ENCODE measurements at places on chromosomes 11 and 22.
A peak's percentile ranks its signal among the peaks of the same experiment; 100 is the strongest.

DNA sequence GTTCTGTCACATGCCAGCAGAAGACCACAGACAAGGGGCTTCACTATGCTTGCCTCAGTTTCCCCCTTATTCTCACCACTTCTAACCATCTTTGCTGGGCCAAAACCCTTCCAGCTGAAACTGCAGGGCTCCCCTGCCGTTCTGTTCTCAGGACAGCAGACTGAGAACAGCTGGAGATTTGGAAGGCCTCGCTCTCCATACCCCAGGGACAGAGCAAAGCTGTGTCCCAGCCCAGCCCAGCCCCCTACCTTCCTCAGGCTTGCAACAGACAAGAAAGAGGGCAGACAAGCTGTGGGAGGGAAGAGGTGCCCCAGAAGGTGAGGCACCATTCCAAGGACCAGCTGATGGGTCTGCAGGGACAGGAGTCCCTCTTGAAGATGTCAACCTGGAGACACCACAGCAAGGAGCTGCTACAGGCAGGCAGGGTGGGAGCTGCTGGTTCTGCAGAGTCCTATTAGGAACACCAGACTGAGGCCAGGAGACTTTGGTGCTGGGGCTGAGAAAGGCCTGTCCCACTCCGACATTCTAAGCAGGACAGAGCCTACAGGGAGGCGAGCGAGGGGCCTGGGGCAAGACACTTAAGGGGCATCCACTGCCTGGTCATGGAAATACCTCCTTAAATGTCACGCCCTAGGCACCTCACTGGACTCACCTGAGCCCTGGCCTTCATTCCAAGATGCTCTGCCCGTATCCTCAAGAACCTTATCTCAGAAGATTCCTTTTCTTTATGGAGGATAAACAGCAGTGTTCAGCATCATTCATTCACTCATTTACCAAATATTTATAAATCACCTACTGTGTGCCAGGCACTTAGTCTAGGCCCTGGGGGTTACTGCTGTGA, 6.9 kb downstream of the SCN2B start:
- DNase-seq = no peak

- DNase-seq = no peak
Observed at GRCh38 chr11:70586261-70587074, 188.1 kb downstream of the CTTN start.

- DNase-seq = no peak
Observed at GRCh38 chr22:48376936-48377712, 1450.5 kb downstream of the BRD1 start.

DNA sequence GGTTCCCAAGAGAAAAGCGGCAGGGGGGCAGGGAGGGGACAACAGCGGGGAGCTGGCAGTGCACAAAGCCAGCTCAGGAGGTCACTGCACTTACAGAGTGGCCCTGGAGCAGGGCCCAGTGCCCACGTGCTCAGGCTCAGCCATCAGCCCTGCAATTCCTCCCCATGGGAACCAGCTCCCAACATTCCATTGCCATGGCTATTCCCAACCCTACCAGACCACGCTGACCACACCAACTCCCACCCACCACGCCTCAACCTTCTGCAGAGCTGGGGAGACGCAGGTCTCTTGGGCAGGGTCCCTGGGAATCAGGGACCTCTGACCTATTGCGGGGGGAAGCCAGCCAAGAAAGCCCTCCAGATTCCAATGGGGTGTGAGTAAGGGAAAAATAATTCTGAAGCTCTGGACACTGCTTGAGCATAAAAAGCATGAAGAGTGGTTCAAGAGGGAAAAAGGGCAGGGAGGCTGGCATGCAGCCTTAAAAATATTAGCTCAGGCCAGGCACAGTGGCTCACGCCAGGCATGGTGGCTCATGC, 38.3 kb upstream of the TFIP11 start:
- peak; percentile 85 for DNase-seq

GRCh38 chr11:33651990-33652389, 48.6 kb downstream of the C11orf91 start:
- DNase-seq = peak; percentile 45

GRCh38 chr11:109401545-109401944, 20.4 kb upstream of the C11orf87 start:
- peak; percentile 53 for DNase-seq

GRCh38 chr22:40642316-40642715, 5.8 kb upstream of the MRTFA start:
- DNase-seq = no peak

DNA sequence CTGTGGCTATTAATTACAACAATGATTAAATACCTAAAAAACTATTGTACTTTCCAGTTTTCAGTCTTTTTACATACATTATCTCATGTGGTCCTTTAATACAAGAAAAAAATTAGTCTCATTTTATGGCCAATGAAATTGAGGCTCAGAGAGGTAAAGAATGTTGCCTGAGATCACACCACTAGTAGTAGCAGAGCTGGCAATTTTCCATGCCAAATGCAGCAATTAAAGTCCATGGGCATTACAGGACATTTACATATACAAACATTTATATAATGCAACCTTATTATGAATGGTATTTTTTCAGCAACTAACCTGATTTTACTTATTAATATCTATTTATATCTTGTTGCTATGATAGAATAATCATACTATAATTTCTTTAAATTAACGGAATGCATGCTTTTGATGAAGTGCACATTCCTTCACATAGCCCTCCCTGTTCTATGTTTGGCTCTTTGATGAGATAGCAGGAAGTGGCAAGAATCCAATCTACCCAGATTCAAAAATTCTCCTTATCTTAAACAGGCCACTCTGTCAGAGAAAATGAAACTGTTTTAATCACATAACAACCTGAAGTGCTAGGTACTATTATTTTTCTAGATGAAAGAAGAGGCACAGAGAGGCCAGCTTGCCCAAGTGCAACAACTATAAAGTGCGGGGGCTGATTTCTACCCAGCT, 120.9 kb upstream of the LDLRAD3 start:
- DNase-seq = no peak

- DNase-seq = no peak
Observed at GRCh38 chr22:36770513-36771231, 5.2 kb downstream of the IFT27 start.

- no peak for DNase-seq
Observed at GRCh38 chr11:66048547-66049323, at the start of gene GAL3ST3. TSS of gene GAL3ST3 (minus strand) at chr11:66049161. CDS start at chr11:66045415, 3,746 bp downstream.

GRCh38 chr11:429931-430456, 11.8 kb downstream of the ANO9 start:
- no peak for DNase-seq

GRCh38 chr11:75966537-75967287, 151.7 kb downstream of the UVRAG start:
- DNase-seq = peak; percentile 87

GRCh38 chr11:68649851-68650555, 34.3 kb upstream of the GAL start:
- no peak for DNase-seq

GRCh38 chr11:104366321-104366734, 202.4 kb upstream of the PDGFD start:
- DNase-seq = no peak

GRCh38 chr22:17587629-17588028, 24.3 kb downstream of the SLC25A18 start:
- no peak for DNase-seq

GRCh38 chr11:86143087-86144030, 74.5 kb upstream of the PICALM start:
- DNase-seq = no peak

- peak; percentile 72 for DNase-seq
Observed at GRCh38 chr11:17277024-17277584, 565 bp downstream of the NUCB2 start.

GRCh38 chr22:25172153-25172552, 27.5 kb upstream of the CRYBB3 start:
- no peak for DNase-seq

DNA sequence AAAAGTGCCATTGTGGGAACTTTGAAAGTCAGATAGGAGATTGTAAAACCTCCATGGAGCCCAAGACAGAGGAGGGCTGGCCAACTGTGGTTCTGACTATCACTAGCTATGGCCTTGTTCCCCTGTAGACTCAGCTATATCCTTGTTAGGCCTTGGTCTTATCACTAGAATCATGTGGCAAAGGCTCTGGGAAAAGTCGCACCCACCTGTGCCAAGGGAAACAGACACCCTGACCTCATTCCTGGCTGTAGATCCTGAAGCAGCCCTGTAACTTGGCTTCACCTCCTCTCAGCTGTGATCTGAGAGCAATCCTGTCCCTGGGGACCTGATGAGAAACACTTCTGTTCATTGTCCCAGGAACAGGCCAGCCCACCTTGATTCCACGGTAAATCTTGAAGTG, 566.2 kb downstream of the TMEM135 start:
- no peak for DNase-seq

GRCh38 chr11:46049325-46049897, 71.8 kb downstream of the PHF21A start:
- no peak for DNase-seq

DNA sequence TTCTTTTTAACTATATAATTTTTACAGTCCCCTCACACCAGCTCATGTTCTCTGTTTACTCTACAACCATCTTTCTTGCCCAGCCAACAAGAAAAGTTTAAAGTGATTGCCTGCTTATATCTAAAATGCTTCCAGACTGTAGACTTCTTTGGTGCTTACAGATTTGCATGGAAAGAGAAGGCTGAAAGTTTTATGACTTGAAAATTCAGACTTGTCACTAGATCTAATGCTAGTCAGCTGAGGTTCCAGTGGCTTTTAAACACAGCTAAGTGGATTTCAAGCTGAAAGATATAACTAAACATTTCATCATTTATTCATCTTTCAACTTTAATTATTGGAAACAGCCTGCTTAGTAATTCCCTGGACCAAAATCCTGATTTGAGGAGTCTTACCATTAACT, 178.4 kb downstream of the NAV2 start:
- DNase-seq = no peak

DNA sequence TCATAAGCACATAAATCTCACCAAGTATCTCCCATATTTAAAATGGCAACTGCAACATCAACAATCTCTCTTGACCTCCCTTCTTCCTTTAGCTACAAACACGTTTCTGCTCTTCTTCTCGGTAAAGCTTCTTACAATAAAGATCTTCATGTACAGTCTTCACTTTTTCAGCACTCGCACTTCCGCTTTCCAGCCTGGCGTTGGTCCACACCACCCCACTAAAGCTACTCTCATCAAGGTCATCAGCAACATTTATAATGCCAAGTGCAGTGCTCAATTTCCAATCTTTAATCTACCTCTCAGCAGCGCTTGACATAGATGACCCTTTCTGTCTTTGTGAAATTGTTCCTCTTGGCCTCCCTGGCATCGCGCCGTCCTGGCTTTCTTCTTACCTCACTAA, 33.6 kb downstream of the NTM start:
- no peak for DNase-seq

DNA sequence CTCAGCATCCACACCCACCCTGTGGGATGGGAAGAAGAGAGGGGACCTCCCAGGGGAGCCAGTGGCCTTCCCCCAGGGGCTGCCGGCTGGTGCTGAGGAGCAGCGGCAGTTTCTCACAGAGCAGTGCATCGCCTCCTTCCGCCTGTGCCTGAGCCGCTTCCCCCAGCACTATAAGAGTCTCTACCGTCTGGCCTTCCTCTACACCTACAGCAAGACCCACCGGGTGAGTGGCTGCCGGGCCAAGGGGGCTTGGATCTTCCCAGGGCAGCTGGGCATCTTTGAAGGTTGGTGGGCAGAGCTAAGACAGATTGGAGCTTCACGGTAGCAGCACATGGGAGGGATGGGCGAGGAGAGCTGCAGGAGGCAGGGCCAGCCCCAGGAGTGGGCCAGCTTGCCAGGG, 61.8 kb upstream of the SUSD2 start:
- no peak for DNase-seq

All from GM23248 (cell line).